ENCODE measurements at places on chromosomes 5 and 9. TPM values are rescaled to one million over a fixed set of nuclear protein-coding genes. Genes with fewer than 3 reads are reported as not detected.

The FAM169A gene
- total RNA-seq = 4.5 TPM

The OR1Q1 gene
- not detected for total RNA-seq

The PAEP gene
- not detected for total RNA-seq

The HNRNPA0 gene
- total RNA-seq = 34.0 TPM

The TOPORS gene
- 15.2 TPM for total RNA-seq

The FOXD4L3 gene
- 0.21 TPM for total RNA-seq

The SET gene
- 623 TPM for total RNA-seq

The EDIL3 gene
- not detected for total RNA-seq

The IFNE gene
- total RNA-seq = not detected

The WWC1 gene
- total RNA-seq = 0.30 TPM

The SPATA31D4 gene
- total RNA-seq = not detected

The PCDHB9 gene
- not detected for total RNA-seq

The MYOZ3 gene
- total RNA-seq = not detected

The HMMR gene
- 87.7 TPM for total RNA-seq

The ITGA2 gene
- 37.0 TPM for total RNA-seq

The PLPP6 gene
- total RNA-seq = 9.3 TPM

The C9orf40 gene
- total RNA-seq = 19.0 TPM

GRCh38 chr5:66945389-66946349 lies 250.9 kb downstream of the CD180 start:
- H3K27ac ChIP-seq = no peak overlapping the region
- H3K27me3 ChIP-seq = peaks cover 56% of the 10 kb centered on the region
- DNase-seq = peak; percentile 46
- H3K4me1 ChIP-seq = peaks cover 19% of the 10 kb centered on the region
- no peak overlapping the region for H3K4me3 ChIP-seq
- H3K36me3 ChIP-seq = peaks cover 2% of the 10 kb centered on the region

- H3K4me1 ChIP-seq = no peaks in the 10 kb centered on the region
- no peaks in the 10 kb centered on the region for H3K36me3 ChIP-seq
- H3K27me3 ChIP-seq = no peaks in the 10 kb centered on the region
- no peak for DNase-seq
- H3K4me3 ChIP-seq = no peak overlapping the region
- no peak overlapping the region for H3K27ac ChIP-seq
These were observed 155.6 kb upstream of the SEMA6A start for GRCh38 chr5:116730185-116730584.

- no peaks in the 10 kb centered on the region for H3K4me1 ChIP-seq
- peaks cover 6% of the 10 kb centered on the region for H3K27me3 ChIP-seq
- no peak overlapping the region for H3K27ac ChIP-seq
- peaks cover 1% of the 10 kb centered on the region for H3K36me3 ChIP-seq
- DNase-seq = no peak
These were observed 42.5 kb upstream of the MYOT start for GRCh38 chr5:137825165-137825564.

- H3K36me3 ChIP-seq = no peaks in the 10 kb centered on the region
- H3K27ac ChIP-seq = no peak overlapping the region
- DNase-seq = no peak
- H3K27me3 ChIP-seq = no peaks in the 10 kb centered on the region
- no peaks in the 10 kb centered on the region for H3K4me1 ChIP-seq
These were observed 127.6 kb downstream of the RPS23 start for GRCh38 chr5:82150559-82150958.

DNA sequence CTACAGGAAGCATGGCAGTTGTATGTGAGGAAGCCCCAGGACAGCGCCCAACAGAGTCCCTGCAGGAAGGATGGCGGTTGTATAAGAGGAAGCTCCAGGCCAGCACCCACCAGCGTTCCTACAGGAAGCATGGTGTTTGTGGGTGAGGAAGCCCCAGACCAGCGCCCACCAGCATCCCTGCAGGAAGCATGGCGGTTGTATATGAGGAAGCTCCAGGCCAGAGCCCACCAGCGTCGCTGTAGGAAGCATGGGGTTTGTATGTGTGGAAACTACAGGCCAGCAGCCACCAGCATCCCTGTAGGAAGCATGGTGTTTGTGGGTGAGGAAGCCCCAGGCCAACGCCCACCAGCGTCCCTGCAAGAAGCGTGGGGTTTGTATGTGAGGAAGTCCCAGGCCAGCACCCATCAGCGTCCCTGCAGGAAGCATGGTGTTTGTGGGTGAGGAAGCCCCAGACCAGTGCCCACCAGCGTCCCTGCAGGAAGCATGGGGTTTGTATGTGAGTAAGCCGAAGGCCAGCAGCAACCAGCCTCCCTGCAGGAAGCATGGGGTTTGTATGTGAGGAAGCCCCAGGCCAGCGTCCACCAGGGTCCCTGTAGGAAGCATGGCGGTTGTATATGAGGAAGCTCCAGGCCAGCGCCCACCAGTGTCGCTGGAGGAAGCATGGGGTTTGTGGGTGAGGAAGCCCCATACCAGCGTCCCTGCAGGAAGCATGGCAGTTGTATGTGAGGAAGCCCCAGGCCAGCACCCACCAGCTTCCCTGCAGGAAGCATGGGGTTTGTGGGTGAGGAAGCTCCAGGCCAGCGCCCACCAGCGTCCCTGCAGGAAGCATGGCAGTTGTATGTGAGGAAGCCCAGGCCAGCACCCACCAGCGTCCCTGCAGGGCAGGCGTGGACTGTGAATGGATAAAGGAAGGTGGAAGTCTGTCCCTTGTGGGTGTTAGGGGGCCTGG lies 79.0 kb downstream of the DAP start:
- no peaks in the 10 kb centered on the region for H3K27me3 ChIP-seq
- H3K27ac ChIP-seq = no peak overlapping the region
- no peak for DNase-seq

DNA sequence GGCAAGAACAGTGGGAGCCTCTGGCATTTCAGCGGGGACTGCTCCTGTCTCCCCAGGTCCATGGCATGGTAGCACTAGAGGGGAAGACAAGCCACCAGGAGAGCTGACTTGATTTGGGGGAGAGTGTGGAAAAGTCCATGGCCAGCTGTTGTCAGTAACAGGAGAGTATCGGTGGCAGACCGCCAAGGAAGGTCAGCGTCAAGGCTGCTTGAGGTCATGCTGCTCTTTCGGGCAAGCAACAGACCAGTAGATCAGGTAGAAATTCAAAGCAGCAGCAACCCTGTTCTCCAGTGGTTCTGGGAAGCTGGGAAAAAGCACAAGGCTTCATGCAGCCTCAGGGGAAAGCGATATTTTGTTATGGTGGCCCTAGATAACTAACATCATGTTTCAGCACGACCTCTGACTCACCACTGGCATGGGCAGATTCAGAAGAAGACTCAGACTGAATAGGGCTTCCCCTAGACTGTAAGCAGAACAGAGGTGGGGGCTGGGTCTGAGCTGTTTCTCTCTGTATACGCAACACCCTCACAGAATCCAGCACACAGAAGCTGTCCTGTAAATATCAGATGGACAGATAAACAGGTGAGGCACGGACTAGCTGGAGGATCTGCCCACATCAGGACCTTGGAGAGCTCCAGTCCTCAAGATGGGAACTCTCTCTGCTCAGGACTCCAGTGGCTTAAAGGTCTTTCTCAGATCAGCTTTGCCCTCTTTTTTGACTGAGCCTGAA lies 35.2 kb upstream of the PLEKHG4B start:
- no peak for DNase-seq
- no peak overlapping the region for H3K27ac ChIP-seq
- no peaks in the 10 kb centered on the region for H3K36me3 ChIP-seq

DNA sequence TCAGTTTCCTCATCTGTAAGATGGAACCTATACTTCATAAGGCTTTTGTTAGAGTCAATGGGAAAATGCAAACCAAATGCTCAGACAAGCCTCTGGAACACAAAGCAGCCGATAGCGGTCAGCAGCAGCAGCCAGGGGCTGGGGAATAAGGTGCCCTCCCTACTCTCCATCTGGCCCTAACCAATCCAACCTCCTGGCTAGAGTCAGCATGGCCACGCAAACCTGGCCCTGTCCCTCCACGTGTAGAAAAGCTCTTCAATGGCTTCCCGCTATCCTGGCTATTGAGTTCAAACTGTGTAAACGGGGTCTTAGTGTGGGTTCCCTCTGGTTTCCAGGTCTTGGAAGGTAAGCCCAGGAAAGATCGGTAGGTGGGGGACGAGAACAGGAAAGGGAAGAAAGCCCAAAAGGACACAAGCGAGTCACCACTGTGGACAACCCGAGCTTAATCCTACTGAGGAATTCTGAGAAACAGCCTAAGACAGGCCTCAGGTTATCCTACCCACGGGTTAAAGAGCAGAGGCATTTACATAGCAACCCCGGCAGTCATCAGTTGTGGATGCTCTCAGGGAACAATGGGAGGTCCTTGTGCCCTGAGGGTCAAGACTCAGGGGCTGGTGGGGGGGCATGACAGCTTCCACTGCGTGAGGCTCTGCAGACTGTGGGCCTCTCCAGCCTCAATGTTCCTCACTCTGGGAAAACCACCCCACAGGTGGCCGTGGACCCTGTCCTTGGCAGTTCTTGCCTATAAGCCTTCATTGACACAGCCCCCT lies 30.9 kb downstream of the FABP6 start:
- H3K27ac ChIP-seq = no peak overlapping the region
- peaks cover 23% of the 10 kb centered on the region for H3K27me3 ChIP-seq
- H3K36me3 ChIP-seq = no peaks in the 10 kb centered on the region
- no peaks in the 10 kb centered on the region for H3K4me1 ChIP-seq
- no peak for DNase-seq
- H3K4me3 ChIP-seq = no peak overlapping the region

DNA sequence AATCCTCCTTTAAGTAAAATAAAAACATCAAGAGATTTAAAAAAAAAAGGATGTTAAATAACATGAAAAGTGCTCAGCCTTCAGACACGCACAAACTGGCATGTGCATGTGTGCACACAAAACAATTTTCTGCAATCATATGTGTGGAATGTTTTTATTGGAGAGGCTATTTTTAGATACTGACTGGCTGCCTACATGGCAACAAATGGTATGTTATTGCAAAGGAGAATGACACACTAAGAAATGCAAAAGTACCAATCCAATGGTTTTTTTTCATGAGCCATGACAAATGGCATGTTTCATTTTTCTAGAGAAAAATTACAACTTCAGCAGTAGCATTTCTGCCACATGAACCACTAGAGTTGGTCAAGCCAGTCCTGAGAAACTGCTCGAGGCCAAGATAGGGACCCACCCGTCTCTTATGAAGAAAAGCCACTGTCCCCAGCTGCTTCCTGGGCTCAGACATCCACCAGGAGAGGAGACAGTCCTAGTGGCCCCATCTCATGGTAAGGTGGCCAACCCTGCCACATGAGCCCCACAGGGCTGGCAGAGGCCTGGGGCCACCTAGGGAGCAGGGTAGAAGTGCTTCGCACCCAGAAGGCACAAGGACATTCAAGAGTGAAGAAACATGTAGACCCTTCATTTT lies 116.4 kb downstream of the MYO10 start:
- H3K27ac ChIP-seq = no peak overlapping the region
- DNase-seq = no peak
- H3K4me3 ChIP-seq = no peak overlapping the region
- no peaks in the 10 kb centered on the region for H3K36me3 ChIP-seq
- no peaks in the 10 kb centered on the region for H3K4me1 ChIP-seq
- no peaks in the 10 kb centered on the region for H3K27me3 ChIP-seq

- H3K27ac ChIP-seq = no peak overlapping the region
- no peaks in the 10 kb centered on the region for H3K36me3 ChIP-seq
- H3K4me1 ChIP-seq = no peaks in the 10 kb centered on the region
- no peaks in the 10 kb centered on the region for H3K27me3 ChIP-seq
- H3K4me3 ChIP-seq = no peak overlapping the region
- DNase-seq = no peak
These were observed 312.9 kb downstream of the DEPDC1B start for GRCh38 chr5:60387051-60387440.

DNA sequence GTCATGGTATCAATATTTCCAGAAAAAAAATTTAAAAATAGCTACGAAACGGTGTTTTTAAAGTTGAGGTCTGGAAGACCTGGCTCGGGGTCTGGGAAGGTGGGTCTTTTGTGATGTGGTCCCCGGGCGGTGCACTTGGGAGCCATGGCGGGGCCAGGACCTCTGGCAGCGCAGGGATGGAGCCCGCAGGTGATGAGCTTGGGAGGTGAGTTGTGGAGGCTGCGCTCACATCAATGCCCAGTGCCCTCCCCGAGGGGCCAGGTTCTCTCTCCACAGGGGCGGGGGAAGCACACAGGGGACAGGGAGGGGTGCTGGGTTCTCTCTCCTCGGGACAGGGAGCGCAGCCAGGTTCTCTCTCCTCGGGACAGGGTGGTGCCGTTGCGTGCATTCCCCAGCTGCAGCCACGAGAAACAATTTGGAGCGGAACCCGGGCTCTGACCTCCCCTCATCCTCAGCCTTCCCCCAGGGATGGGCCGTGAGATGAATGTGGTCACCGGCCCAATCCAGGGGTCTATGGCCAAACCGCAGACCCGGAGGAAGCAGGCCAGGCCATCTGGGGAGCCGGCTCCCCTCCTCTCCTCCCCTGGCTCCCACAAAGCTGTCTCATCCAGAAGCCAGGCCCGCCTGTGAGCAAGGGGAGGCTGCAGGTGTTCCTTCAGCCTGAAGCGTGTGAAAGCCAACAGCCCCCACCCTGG lies 25.8 kb downstream of the DBH start:
- DNase-seq = no peak
- no peak overlapping the region for H3K27ac ChIP-seq
- no peaks in the 10 kb centered on the region for H3K4me1 ChIP-seq
- H3K36me3 ChIP-seq = no peaks in the 10 kb centered on the region
- H3K27me3 ChIP-seq = peaks cover 29% of the 10 kb centered on the region

DNA sequence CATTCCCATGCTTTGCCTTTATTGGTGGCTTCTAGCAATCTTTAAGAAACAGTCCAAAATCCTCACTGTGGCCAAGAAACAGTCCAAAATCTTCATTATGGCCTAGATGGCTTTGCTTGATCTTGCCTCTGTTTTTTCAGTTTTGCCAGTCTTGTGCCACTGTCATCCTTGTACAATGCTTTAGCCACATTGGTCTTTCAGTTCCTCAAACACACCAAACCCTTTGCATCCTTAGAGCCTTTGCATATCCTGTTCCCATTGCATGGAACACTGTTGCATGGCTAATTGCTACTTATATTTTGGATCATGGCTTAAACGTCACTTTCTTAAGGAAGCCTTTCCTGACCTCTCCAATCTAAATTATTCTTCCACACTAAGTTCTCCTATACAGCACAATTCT lies 22.1 kb downstream of the MRRF start:
- H3K27ac ChIP-seq = no peak overlapping the region
- H3K4me1 ChIP-seq = no peaks in the 10 kb centered on the region
- no peak overlapping the region for H3K4me3 ChIP-seq
- H3K27me3 ChIP-seq = no peaks in the 10 kb centered on the region
- no peak for DNase-seq

- no peak overlapping the region for H3K27ac ChIP-seq
- H3K4me1 ChIP-seq = no peaks in the 10 kb centered on the region
- H3K27me3 ChIP-seq = no peaks in the 10 kb centered on the region
- no peak overlapping the region for H3K4me3 ChIP-seq
- no peaks in the 10 kb centered on the region for H3K36me3 ChIP-seq
These were observed 105.4 kb downstream of the ZNF354C start for GRCh38 chr5:179165421-179166170.

GRCh38 chr5:156949424-156949823 lies 13.6 kb downstream of the TIMD4 start:
- H3K36me3 ChIP-seq = peaks cover 13% of the 10 kb centered on the region
- H3K27ac ChIP-seq = no peak overlapping the region
- no peaks in the 10 kb centered on the region for H3K27me3 ChIP-seq
- no peak for DNase-seq
- peaks cover 23% of the 10 kb centered on the region for H3K4me1 ChIP-seq
- no peak overlapping the region for H3K4me3 ChIP-seq

Measured in activated CD8-positive, alpha-beta memory T cell treated with anti-CD3 and anti-CD28 coated beads, Interleukin-2, amount 10 ng/mL, durations not matched to agents 7 days and 5 days (primary cell).